IMR-90 (cell line): ENCODE measurements at places on chromosomes 2 and 18.

- DNase-seq: peak; percentile 59
Measured at GRCh38 chr2:119823734-119824334, 64.1 kb downstream of the PTPN4 start.

DNA sequence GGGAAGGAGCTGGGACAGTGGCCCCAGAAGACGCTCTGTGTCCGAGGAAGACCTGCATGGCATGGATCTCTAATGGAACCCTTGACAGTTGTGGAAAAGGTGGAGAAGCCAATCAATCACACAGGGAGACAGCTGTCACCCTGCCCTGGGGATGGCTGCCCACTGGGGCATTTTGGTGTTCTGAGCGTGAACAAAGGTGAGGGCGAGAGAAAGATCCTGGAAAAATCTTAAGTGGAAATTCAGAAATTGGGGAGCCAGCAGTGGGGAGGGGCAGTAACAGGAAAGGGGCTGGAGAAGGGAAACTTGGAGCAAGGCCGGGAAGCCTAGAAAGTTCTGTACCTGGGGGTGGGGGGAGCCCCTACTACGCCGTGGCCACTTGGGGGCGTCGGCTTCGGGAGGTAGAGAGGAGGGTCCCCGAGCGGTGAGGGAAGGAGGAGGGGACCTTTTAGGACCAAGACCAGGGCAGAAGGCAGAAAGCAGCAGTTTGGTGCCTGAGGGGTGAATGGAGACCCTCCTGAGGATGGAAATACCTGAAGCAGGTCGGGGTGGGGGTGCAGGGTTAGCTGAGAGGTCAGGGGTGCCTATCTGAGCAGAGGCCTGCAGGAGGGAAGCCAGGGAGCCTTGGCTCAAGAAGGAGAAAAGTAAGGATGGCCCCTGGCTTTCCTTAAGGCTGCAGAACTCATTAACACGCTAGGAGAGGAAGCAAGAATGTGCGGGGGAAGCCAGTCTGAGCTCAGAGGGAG lies 30.0 kb downstream of the NGEF start:
- DNase-seq: no peak

- no peak for DNase-seq
Measured at GRCh38 chr2:126507425-126507911, 148.5 kb upstream of the GYPC start.

GRCh38 chr2:203360833-203361430 lies 32.7 kb downstream of the ABI2 start:
- DNase-seq: peak; percentile 19

- DNase-seq: peak; percentile 91
Measured at GRCh38 chr2:48346124-48346536, 183.8 kb upstream of the STON1 start.

GRCh38 chr2:102437122-102437521 lies 14.2 kb downstream of the IL18RAP start:
- no peak for DNase-seq

DNA sequence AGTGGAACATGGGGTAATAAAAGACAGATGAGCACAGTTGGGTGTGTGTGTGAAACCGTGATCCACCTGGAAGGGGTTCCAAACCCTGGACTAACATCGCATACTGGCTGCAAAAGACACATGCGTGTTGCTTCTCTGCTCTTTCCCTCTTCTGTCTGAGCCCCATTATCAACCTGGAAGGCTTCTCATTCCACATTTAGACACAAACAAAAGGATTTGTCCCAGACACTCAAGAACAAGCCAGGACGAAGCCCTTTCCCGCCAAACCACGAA lies 7.0 kb upstream of the SP9 start:
- no peak for DNase-seq

- DNase-seq: peak; percentile 60
Measured at GRCh38 chr2:54964271-54964670, 86.0 kb downstream of the RTN4 start.
